ENCODE measurements at places on chromosomes 4 and X. TPM values are rescaled to one million over a fixed set of nuclear protein-coding genes. Genes with fewer than 3 reads are reported as not detected.
A peak's percentile ranks its signal among the peaks of the same experiment; 100 is the strongest.

DNA sequence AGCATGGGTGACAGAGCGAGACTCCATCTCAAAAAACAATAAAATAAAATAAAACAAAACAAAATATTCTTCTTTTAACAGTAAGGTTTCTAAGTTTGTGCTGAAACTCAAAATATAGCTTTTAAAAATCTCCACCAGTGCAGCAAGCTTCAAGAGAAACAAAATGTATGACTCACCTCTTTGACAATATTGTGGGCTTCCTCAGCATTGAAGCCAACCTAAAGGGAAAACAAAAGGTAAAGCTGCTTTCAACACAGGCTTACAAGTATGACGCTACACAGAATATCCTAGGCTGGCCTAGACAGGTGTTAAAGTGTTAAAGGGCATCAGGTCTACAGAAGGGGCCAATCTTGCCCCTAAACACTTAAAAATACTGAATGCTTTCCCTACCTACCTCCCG is 1.2 kb downstream of the DYNLT3 start:
- DNase-seq: no peak

- DNase-seq: no peak
Measured at GRCh38 chr4:84220990-84221389, 278.1 kb downstream of the NKX6-1 start.

GRCh38 chrX:154469114-154469513 is 10.0 kb downstream of the LAGE3 start:
- no peak for DNase-seq

DNA sequence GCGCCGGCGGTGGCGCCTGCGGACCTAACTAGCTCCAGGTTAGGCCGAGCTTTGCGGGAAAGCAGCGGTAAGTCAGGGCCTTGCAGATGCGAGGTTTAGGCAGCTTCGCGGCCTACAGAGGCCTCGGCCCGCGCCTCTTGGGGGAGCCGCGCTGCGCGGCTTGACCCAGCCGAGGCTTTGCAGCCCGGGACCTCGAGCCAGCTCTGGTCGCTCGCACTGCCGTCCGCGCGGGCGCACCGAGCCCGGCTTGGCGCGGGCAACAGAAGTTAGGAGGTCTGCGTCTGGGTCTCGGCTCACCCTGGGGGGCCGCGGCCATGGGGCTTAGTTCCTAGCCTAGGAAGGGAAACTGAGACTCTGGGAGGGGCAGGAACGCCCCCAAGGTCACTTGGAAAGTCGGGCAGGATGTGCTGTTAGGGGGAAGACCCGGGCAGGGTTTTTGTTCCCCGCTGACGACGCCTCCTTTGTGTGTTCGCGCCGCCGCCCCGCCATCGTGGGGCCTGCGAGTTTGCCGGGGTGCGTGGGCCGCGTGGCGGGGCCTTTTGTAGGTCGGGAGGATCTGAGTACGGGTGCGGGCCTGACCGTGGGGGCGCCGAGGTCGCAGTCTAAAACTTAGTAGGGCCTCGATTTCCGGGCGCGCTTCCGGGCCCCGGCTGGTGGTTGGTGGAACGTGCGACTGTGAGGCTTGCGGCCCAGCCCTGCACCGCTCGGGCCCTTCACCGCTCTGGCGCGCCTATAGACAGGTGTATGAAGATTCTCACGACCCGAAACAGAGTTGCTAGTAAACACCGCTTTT is 482 bp downstream of the RNF4 start:
- peak; percentile 27 for DNase-seq

NALF2 gene
- polyA plus RNA-seq: not detected

DGKK gene
- 0.08 TPM for polyA plus RNA-seq
